ENCODE measurements at places on chromosomes 5 and 9. TPM values are rescaled to one million over a fixed set of nuclear protein-coding genes. Genes with fewer than 3 reads are reported as not detected.

DNA sequence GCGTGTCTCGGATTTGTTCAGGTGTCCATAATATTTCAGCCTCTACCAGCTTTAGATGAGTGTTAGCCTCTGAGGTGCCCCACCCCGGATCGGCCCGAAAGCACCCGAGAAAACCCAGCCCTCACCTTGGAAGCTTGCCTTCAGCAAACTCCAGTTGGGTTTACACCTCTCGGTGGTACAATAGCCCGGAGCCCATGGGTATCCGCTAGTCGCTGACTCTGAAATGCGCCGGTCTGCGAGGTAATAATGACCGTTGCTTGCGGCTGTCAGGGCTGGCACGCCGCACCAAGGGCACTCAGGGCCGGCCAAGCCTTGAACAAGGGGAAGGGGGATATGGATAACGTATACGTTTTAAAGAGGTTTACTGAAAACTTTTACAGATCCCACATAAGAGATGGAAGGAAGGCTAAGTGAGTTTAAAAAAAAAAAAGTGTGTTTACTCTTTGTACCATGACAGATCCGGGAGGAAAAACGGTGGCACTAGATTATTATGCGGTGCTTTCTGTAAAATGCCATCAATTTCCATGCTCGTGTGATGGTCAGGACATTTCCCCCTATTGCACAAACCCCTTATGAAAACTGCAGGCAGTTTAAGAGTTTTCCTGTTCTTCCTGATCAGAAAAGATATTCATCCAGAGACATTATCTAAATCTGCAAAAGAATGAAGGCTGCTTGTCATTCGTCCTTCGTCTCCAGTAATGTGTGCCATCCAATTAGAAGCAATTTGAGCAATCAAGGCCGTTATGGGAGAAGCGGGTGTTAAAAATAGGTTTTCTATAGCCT, 124.2 kb downstream of the TMEM161B start:
- H3K36me3 ChIP-seq = no peaks in the 10 kb centered on the region
- peaks cover 61% of the 10 kb centered on the region for H3K27me3 ChIP-seq
- peak; percentile 55 for DNase-seq

DBH gene
- not detected for total RNA-seq

- peaks cover 1% of the 10 kb centered on the region for H3K36me3 ChIP-seq
- H3K4me3 ChIP-seq = no peak overlapping the region
- no peaks in the 10 kb centered on the region for H3K27me3 ChIP-seq
- H3K4me1 ChIP-seq = no peaks in the 10 kb centered on the region
Measured at GRCh38 chr9:77807281-77807683, 159.2 kb upstream of the GNA14 start.

ADRB2 gene
- 5.0 TPM for total RNA-seq

GRCh38 chr9:93119953-93120845, 13.9 kb downstream of the NINJ1 start:
- peak; percentile 63 for DNase-seq
- H3K4me3 ChIP-seq = no peak overlapping the region
- H3K27me3 ChIP-seq = no peaks in the 10 kb centered on the region
- peak overlapping the region; percentile 56 for H3K27ac ChIP-seq
- H3K36me3 ChIP-seq = peaks cover 28% of the 10 kb centered on the region

GAS1 gene
- total RNA-seq = 8.2 TPM

C5orf34 gene
- 2.3 TPM for total RNA-seq

GRCh38 chr9:95336281-95336680, 18.8 kb upstream of the FANCC start:
- H3K4me3 ChIP-seq = no peak overlapping the region
- H3K27me3 ChIP-seq = no peaks in the 10 kb centered on the region
- DNase-seq = no peak
- H3K4me1 ChIP-seq = no peaks in the 10 kb centered on the region

IFNB1 gene
- total RNA-seq = not detected

- no peaks in the 10 kb centered on the region for H3K4me1 ChIP-seq
- no peak for DNase-seq
- H3K27me3 ChIP-seq = no peaks in the 10 kb centered on the region
- no peaks in the 10 kb centered on the region for H3K36me3 ChIP-seq
Measured at GRCh38 chr5:103128202-103128601, 8.1 kb downstream of the PPIP5K2 start.

- H3K4me3 ChIP-seq = no peak overlapping the region
- DNase-seq = no peak
- H3K27me3 ChIP-seq = no peaks in the 10 kb centered on the region
- no peaks in the 10 kb centered on the region for H3K36me3 ChIP-seq
- no peaks in the 10 kb centered on the region for H3K4me1 ChIP-seq
Measured at GRCh38 chr5:27208051-27208450, 169.7 kb upstream of the CDH9 start.

EFNA5 gene
- total RNA-seq = 54.4 TPM

DNA sequence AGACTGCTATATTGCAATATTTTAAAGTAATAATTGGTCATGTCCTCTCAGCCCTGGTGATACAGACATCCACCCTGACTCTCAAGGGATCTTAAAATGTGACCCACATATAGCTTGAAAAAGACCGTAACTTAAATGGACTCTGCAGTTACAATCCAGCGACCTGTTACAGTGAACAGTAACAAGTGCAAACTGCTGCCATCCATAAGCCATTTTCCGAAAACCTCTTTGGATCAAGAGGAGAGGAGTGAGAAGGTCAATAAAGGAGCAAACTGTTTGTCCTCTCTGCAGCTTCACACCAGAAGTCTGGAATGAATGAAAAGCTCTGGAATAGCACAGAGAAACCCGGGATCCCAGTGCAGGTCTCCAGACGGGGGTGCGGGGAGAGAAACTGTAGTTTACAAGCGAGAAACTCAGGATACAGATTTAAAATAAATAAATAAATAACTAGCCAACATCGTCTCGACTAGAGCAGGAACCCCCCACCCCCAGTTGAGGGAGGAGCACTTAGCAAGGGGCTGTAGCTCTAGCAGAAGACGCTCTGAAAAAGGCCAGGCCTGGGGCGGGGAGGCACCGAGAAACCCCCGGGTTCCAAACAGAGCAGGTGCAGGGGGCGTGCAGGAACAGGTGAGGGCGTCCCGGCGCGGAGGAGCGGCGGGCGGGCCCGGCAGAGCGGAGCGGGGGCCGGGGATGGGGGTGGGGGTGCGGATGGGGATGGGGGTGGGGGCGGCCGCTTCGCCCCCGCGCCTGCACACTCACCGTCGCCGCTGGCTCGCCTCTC, 572 bp downstream of the ZDHHC21 start:
- H3K4me1 ChIP-seq = peaks cover 5% of the 10 kb centered on the region
- peak; percentile 74 for DNase-seq
- no peaks in the 10 kb centered on the region for H3K27me3 ChIP-seq
- H3K27ac ChIP-seq = no peak overlapping the region

CA9 gene
- 0.85 TPM for total RNA-seq

All from kidney (tissue), 22 donors.